ENCODE measurements at places on chromosomes 12 and 14. TPM values are rescaled to one million over a fixed set of nuclear protein-coding genes. Genes with fewer than 3 reads are reported as not detected.

Gene CEBPE
- not detected for total RNA-seq

Gene SCNN1A
- not detected for total RNA-seq

Gene SRSF9
- 151 TPM for total RNA-seq

Gene SPRYD4
- total RNA-seq, result 1.6 TPM

Gene CLEC7A
- not detected for total RNA-seq

Gene MYG1
- 62.1 TPM for total RNA-seq

Gene KRT86
- 0.81 TPM for total RNA-seq

Gene ITGB7
- 1.5 TPM for total RNA-seq

Gene DHH
- under 0.01 TPM for total RNA-seq

Data from aortic smooth muscle cell (primary cell).